ENCODE measurements at places on chromosomes 3 and 15.

DNA sequence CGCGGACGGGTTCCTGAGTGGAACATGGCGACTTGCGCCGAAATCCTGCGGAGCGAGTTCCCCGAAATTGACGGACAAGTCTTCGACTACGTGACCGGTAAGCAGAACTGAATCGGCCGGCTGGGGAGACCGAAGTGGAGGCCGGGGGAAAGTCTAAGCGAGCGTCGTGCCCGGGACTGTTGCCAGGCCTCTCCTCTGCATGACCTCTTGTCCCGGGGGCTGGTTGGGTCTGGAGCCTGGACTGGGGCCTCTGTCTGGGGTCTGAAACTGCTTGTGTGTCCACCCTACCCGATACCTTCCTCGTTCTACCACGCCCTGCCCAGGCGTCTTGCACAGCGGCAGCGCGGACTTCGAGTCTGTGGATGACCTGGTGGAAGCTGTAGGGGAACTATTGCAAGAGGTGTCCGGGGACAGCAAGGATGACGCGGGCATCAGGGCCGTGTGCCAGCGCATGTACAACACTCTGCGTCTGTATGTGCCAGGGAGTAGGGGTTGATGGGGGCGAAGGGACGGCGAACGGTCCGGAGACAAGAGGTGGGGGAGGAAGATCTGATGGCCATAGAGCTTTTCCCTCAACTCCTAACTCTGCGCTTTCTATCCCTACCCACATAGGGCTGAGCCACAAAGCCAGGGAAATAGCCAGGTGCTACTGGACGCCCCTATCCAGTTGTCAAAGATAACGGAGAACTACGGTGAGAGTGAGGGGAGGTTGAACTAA, at the start of gene ABCF3:
Gene ABCF3, plus strand, starts transcription at position 16 of the 718 bp plus-strand sequence. Its CDS starts 9 bp downstream, at position 25.
- DNase-seq = no peak

DNA sequence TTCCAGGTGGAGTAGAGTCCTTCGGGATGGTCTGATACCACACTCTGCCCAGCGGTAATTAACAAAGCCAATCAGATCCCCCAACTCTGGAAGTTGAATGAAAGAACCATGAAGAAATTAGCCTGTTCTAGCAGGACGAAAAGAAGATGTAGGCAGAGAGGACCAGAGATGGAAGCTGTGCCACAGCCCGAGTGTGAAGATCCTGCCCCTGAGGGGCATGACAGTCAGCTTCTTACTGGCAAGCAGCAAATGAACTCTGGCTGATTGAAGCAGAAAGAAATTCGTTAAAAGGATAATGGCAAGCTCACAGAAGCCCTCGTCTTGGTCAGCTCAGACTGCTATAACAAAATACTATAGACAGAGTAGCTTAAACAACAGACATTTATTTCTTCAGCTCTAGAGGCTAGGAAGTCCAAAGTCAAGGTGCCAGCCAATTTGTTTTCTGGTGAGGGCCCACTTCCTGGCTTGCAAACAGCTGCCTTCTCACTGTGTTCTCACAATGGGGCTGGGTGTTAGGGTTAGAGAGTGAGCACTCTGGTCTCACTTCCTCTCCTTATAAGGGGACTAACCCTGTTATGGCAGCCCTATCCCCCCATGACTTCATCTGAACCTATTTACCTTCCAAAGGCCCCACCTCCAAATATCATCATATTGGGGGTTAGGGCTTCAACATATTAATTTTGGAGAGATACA, 307.1 kb downstream of the VPS13C start:
- DNase-seq = no peak

DNA sequence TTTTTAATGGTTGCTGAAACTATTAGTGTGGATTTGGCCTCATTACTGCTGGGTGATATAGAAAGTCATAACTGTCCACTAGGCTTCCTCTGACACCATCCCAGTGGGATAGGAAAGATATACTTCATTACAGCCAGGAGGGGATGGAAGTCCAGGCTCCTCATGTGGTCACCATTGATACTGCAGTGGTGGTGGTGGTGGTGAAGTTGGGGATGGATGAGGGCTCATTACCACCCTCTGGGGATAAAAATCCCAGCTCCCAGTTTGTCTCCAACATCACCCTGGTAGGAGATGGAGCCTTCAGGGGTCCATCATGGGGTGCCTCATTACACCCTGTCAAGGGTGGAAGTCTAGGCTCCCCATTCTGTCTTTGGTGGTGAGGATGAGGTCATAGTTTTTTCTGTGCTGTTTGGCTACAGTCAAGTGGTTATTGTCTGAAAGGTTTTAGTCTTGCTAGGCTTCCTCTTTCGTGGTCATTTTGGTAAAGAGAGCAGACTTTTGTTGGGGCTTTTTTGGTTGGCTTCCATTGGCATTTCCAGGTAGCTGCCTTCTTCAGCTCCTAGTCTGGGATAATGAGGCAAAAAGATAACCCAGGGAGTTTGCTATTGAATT, 30.1 kb upstream of the FILIP1L start:
- DNase-seq = no peak

- DNase-seq = no peak
Observed at GRCh38 chr3:37816271-37816670, 45.4 kb upstream of the CTDSPL start.

- no peak for DNase-seq
Observed at GRCh38 chr3:105780107-105780506, 88.7 kb downstream of the CBLB start.

- no peak for DNase-seq
Observed at GRCh38 chr3:79844176-79844575, 76.4 kb upstream of the ROBO1 start.

- peak; percentile 57 for DNase-seq
Observed at GRCh38 chr15:99703603-99704443, 29.4 kb downstream of the LYSMD4 start.

DNA sequence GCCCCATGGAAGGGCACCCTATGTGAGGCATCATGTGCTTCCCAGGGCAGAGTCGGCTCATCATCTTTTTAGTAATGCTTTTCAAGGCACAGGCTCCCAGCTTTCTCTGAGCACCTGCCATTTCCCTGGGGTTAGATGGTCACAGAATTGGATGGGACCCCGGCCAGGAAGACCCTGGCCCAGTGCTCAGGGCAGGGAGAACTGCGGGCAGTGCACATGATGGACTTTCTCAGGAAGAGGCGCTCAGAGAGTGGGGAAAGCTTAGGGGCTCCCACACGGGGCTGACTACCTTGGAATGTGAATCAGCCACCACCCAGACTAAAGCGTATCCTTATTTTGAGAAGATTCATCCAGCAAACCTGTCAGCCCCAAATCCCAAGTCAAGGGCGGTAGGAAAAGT, 16.5 kb upstream of the SKOR1 start:
- DNase-seq = no peak
